ENCODE measurements at places on chromosomes 16 and 17.

DNA sequence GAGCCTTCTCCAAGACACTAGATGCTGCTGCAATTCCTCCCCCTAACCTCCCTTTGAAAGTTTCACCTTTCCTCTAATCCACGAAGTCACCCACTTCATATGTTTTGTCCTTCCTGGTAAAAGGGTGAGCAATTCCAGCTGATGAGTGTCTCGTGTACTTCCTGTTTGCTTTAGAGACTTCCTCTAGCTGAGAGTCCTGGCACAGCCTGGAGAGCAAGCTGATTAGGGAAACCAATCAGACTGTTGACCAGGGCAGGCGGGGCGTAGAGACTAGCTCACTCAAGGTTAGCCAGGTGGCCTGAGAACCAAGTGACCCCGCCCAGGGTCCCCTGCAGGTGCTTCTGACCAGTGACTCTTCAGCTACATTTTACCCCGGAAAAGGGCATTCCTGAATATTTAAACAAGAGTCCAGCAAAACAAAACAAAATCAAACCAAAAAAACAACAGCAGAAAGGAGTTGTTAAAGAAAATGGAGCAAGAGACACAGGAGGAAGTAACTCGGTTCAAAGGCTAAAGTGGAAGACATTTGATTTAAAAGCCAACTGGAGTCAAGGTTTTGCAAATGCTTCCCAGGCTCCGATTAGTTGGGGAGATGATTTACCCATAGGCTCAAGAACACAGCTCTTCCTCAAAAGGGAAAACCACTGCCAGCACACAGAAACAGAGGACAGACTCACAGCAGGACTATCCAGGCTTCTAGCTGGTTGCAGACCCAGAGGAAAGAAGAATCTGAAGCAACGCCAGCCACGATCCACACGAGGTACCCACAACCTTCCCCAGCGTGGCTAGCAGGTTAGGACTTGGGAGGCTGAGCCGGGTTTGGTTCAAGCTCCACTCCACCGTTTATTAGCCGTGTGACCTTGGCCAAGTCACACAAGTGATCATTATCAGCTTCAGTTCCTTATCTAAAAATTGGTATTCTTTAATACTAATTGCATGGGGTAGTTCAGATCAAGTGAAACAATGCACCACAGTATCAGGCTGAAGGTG, 13.4 kb downstream of the HSPB9 start:
- peak; percentile 48 for DNase-seq

DNA sequence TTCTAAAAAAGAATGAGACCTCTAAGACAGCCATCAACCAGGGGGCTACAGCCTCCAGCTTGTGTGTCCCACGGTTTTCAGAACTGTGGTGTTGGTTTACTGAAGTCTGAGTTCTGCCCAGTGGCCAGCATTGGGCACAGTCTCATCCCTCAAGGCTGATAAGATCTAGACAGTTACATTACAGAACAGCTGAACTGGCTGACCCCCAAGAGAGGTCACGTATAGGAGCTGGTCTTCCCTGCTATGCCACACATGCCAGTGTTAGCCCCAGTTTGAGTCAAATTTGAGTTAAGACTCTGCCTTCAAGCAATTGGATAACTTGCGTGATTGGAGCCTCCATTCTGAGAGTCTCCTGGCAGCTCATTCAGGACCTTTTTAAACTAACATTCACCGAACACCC, 14.8 kb upstream of the NUP93 start:
- no peak for DNase-seq

GRCh38 chr17:82092628-82092994, 5.4 kb downstream of the FASN start:
- DNase-seq = no peak

DNA sequence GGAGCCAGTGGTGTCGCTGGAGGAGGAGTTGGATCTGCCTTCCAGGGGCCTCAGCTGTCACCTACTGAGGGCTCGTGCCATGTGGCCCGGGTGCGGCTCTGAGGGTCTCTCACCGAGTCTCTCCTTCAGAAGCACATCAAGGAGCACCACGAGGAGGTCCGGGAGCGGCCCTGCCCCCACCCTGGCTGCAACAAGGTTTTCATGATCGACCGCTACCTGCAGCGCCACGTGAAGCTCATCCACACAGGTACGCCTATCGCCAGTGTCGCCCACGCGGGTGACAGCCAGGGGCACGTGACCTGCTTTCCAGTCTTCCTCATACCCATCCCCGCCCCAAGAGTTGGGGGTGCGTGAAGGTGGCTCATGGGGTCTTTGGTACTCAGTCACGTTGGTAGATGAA, 12.5 kb downstream of the ZNF276 start:
- DNase-seq = no peak

DNA sequence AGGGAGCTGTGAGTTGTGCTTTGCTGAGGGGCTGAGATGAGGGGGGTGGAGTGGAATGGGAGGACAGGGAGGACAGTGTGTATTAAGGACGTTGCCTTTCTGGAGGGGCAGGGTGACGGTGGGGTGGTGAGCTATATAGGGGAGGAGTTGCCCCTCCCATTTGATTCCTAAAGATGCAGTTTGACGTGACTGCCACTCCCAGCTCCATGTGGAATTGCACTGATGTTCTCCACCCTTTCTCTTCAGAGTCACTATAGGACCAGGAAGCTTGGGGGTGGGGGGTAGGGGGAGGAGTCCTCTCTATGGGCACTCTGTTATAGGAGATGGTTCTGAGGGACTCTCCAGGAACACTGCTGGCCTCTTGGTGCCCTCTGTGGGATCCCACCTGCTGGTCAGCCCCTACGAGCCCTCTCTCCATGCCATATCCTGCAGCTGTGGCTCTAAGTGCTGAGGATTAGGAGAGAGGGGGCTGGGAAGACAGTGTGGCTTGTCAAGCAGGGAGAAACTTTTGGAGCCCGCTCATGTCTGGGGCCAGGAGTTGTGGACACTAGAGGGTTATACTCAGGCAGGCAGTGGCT, 3.8 kb upstream of the NGFR start:
- no peak for DNase-seq

DNA sequence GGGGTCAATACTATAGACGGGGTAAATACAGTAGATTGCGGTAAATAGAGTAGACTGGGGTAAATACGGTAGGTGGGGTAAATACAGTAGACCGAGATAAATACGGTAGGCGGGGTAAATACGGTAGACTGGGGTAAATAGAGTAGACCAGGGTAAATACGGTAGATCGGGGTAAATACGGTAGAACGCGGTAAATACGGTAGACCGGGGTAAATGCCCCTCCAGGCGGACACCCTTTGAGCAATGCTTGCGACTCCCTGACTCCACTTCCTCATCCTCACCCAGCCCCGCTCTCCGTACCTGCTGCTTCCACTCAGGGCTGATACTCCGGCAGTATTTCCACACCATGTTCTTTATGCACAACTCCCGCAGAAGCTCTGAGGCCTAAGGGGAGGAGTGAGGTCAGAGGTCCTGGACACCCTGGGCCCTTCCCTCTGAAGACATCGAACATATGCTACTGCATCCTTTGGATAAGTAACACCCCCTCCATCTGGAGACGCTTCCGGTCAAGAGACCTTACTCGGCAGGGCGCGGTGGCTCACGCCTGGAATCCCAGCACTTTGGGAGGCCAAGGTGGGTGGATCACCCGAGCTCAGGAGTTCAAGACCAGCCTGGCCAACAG, 13.3 kb upstream of the CRK start:
- DNase-seq = no peak

DNA sequence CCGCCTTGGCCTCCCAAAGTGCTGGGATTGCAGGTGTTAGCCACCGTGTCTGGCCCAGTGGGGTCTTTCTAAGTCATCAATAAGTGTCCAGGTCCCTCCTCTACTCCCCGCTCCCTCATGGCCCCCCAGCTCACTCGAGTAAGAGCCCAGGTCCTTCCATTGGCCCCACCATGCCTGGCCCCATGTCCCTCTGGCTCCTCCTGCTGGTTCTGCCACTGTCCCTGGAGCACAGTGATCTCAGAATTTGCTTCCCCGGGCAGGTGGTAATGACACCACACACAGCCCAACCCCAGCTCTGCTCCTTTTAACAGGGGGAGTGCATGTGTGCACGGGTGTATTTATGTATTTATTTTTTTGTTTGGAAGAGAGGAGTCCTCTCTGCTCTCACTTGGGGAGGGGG, 19.6 kb downstream of the MGAT5B start:
- no peak for DNase-seq

DNA sequence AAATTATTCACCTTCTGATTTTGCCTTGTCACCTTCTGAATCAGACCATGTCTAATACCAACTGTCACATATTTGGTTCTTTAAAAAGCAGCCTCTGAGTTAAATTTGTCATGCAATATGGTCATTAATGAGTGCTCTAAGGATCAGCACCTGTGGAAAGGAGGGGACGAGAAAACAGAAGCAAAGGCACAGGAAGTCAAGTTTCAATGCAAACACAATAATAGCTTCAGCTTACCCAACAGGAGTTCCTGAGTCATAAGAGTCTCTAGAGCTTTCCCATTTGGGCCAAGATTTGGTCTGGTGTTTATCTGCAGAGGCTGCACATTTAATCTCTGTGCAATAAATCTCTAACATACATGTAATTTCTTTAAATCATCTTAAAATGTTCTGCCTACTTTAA, 889.8 kb downstream of the CDH8 start:
- DNase-seq = no peak

GRCh38 chr17:50265690-50266315, 8.5 kb upstream of the TMEM92 start:
- no peak for DNase-seq

- DNase-seq = no peak
Observed at GRCh38 chr16:4607841-4608703, 6.6 kb downstream of the UBALD1 start.

DNA sequence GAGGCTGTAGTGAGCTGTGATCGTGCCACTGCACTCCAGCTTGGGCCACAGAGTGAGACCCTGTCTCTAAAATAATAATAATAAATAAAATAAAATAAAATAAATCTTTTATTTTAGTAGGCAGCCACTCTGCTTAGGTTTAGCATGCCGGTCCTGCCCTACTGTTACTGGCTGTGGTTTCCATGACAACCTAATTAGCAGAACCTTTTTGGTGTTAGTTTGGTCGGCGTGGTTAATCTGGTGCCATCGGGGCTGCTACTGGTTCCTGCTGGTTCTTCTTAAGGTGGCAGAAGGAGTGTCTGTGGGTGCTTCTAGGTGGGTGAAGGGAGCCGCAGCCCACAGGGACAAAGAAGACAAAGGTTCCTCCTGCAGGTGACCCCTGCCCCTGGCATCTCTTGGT, 37.8 kb upstream of the CBX4 start:
- peak; percentile 3 for DNase-seq

GRCh38 chr17:376936-377863, 24.6 kb upstream of the RPH3AL start:
- DNase-seq = peak; percentile 63

DNA sequence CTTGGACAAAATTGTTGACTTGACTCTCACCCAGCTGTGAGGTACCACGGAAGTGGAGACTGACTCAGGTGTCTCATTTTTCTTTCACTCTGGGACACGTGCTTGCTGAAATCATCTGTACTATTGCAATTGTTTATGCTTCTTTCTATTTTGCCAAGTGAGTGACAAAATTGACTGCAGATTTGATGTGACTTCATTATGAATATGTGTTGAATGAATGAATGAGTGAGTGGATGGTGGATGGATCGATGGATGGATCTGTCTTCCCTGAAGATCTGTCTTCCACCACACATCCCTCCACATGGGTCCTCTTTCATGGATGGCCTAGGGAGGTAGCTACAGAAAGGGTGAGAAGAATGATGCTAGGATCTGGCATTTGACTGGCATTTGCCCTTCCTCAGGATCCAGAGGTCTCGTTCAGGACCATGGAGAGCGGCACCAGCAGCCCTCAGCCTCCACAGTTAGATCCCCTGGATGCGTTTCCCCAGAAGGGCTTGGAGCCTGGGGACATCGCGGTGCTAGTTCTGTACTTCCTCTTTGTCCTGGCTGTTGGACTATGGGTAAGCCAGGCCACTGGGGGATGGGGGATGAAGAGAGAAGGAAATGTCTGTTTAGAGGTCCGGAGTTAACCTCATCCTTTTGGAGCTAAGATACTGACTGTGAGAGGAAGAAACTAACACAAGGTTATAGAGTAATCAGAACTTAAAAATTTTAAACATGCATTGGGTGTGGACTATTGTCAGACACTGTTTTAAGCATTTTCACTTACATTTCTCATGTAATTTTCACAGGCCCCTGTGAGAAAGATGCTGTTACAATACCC, 12.7 kb downstream of the SLC5A11 start:
- peak; percentile 70 for DNase-seq

DNA sequence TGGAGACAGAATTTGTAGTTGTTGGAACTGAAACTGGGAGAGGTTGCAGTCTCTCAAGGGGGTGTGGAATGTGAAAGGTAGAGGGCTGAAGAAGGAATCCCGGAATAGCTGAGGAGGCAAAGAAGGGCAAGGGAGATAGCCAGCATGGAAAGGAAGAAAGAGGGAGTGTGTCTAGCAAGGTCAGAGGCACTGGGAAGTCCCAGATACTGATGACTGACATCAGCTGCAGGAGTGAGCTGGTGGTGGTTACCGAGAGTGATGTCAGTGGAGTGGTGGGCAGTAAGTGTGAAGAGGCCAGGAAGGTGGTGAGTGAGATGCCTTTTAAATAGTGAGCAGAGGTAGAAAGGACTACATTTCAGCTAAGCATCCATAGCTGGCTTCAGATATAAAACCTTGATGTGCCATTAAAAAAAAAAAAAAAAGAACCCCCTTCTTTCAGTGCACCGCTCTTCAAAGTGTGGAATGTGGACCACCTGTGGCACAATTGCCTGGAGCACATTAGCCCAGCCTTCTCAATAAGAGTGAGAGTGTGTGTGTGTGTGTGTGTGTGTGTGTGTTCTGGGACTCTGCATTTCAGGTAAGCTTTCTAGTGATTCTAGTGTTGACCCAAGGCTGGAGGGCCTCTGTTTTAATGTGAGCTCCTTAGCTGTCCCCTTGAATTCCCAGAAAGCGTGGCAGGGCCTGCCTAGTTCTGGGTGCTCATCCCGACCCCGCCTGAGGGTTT, 8.5 kb downstream of the PRMT7 start:
- DNase-seq = no peak

- DNase-seq = no peak
Observed at GRCh38 chr17:80871341-80871740, 120.3 kb upstream of the CHMP6 start.

DNA sequence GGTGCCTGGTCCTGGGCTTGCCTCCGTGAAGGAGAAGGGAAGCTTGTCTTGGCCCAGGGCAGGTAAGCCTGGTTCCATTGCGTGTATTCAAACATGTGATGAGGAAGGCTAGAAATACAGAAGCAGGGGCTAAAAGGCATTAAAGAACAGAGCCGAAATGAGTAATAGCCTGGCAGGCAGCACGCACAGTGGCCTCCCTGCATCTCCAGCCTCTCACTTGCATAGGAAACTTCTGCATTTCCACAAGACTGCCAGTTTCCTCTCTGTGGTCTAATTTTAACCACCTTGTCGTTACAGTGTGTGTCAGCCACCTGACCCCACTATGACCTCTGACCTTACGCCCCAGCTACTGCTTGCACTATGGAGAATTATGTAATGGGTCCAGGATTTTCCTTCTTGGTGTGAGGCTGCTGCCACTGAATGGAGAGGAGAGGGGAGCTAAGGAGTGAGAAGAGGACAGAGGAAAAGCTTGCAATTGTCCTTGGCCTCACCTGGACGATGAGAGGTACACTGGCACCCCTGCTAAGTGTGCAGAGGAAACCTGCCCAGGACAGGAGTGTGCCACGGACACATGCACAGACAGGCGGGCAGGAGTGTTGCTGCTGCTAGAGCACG, 32.8 kb downstream of the HIC1 start:
- DNase-seq = no peak

GRCh38 chr16:66266436-66267291, 99.8 kb upstream of the CDH5 start:
- peak; percentile 95 for DNase-seq

Data from GM03348 (cell line).